ENCODE measurements at places on chromosomes 1 and 21.

- no peak for DNase-seq
These were observed 1047.3 kb downstream of the ADGRL2 start for GRCh38 chr1:82848043-82848442.

DNA sequence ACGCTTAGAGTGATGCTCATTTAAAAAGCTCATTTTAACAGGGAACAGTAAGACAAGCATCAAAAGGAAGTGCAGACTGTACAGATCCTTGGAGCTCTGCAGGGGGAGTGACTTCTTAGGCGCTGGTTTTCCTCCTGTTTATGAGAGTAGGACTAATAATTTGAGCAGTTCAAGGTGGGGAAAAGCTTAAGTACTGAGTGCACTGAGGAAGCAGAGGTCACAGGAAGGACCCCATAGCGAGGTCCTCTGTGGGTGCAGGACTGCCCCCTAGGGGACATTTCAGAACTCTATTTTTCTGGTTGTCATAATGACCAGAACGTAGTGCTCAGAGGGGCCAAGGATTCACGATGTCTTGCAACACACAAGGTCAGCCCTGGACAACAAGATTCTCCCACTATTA, 112.1 kb downstream of the HLCS start:
- no peak for DNase-seq

DNA sequence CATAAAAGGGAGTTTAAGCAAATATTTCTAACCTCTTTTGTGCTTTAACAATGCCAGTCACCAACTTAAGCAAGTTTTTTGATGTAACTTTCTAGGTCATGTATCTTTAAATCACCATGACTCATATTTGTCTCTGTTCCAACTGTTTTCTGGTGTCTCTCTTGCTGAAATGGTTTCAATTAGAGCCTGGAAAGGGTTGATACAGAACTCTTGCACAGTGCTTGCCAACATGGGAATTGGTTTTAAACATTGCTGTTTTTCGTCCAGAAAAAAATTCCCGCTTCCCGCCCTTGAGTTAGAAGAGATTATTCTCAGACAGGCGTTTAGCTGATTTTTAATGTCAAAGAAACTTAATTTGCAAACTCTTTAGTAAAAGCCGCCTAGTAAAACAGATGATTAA, 46.4 kb upstream of the SLC22A15 start:
- no peak for DNase-seq

DNA sequence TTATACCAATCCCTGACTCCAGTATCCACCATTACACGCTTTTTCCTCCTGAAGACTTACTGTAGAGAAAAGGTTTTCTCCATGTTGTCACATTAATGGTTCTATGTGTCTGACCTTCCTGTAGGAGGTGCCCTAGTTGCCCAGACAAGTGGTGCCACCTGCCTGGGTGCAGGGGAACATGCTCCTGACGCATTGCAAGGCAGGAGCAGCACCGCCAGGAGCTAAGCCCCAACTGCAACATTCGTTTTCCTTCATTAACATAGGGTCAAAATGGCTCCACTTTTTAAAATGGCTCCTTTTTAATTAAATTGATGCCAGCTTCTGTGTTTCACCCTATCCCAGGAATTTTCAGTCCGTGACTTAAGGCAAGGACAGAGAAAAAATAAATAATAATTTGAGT, 220.1 kb upstream of the SAMSN1 start:
- DNase-seq: no peak

GRCh38 chr1:92877792-92878191, 46.0 kb downstream of the RPL5 start:
- no peak for DNase-seq

DNA sequence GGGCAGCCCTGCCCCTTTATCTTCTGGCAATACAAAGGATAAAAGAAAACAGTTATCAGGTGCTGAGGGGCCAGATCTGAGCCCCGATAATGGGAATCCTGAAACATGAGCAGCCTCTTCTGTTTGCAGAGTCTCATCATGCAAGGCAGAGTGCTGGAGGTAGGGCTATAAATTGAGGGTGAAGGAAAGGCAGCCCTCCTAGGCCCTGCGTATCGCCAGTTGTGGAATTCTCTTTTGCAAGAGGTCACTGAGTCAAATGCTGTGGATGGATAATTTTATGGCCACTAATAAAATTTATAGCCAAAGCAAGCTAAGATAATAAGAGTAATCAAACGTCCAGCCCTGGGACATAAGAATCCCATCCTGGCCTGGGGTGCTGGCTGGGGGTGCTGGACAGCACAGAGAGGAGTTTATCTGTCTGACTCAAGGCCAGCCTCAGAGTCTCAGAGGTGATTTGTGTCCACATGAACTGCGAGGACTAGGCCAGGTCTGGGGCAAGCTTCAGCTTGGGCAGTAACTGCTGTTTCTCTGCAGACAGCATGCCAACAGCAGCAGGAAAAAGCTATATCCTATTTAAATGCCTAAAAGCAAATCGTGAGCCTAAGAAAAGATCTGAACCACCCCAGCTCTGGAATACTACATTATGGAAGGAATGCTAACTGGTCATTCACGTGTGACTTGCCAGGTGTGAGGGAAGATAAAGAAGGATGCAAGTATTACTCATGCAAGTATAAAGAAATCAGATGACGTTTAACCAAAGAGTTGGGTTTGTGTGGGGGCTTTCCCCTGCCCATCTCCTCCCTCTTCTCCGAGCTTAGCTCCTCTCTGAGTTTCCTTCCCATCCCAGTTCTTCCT, 254.8 kb downstream of the KIF26B start:
- DNase-seq: no peak

DNA sequence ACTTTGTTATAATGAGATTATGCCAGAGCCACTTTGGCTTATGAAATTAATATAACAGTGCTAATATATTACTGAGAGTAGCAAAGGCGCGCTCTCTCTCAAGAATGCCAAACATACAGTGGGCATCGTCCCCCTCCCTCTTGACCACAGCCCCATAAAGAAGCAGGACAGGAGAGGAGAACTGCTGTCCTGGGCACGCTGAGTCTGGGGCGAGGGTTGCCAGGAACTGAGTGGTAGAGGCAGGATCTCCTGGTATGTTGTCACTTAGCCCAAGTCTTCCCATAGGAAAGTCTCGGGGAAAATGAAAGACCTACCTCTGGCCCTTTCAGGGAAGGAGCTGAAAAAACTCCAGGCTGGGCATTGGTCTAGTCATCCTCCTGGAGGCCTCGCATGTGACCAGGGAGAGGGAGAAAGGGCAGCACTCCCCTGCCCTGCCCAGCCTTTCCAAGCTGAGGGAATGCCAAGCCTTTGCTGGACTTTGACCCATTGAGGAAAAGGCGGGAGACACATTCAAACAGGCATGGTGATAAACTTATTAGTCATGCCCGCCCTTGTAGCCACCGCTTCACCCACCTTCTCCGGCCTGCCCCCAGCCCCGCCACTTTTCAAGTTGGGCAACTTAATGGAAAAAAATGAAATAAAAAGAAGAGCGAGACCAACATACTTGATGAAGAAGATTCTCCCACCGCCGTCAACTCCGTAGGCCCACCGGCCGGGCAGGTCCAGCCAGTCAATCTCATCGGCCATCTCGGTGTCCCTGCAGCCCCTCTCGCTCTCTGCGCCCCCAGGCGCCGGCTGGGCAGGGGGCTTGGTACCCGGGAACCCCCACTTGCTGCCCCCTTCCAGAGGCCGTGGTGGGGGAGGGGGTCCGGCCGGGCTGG, 17.4 kb upstream of the PLEKHA6 start:
- no peak for DNase-seq

- DNase-seq: no peak
These were observed 382.3 kb upstream of the ADGRL4 start for GRCh38 chr1:79388694-79389361.

DNA sequence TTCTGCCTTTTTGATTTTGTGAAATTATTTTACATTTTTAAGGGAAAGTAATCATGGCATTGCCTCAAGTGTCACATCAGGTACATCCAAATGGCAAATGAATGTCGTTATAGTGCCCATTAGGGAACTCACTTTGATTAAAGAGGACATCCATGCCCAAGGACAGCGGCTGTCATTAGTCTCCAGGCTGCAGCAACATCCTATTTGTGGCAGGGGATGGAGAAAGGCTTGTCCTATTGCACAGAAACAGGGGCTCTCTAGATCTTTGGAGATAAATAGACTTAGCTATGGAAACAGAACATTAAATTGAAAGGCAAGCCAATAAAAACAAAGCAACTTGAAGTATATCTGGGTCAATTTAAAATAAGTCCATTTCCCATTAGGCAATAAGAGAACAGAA, 439.3 kb downstream of the NEGR1 start:
- no peak for DNase-seq

- no peak for DNase-seq
These were observed 281.7 kb upstream of the CXADR start for GRCh38 chr21:17231124-17231523.

DNA sequence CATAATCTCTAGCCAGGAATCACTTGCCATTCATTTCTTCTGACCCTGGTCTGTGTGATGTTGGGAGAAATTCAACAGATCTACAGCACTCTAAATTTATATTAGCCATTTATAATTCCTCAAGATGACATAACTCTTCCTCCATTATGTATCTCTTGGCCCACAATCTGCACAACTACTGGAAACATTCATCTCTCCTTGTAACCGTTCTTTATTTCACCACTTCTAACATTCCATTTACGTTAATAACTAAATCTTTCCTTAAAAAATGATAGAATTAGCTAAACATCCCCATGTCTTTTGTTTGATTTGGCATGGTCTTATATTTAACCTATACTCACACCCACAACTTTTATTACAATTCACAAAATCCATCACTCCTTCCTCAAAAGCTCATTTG, 166.0 kb downstream of the COL11A1 start:
- no peak for DNase-seq

DNA sequence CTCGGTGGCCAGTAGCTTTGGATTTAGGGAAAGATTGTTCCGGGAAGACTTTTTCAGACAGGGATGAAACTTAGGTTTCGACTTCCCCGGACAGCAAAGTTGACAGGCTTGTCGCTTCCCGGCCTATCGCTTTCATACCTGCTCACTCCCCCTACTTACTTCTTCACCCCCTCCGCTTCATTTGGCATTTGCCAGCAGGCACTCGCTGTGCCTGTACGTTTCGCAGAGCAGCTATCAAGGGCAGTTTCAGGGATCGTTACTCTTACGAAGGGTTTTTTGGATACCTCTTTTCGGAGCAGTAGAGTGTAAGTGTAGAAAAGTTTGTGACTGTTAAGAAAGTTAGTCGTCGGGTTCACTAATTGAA, 393 bp downstream of the BLZF1 start:
- no peak for DNase-seq

GRCh38 chr1:21942464-21942863, 5.4 kb upstream of the HSPG2 start:
- no peak for DNase-seq

DNA sequence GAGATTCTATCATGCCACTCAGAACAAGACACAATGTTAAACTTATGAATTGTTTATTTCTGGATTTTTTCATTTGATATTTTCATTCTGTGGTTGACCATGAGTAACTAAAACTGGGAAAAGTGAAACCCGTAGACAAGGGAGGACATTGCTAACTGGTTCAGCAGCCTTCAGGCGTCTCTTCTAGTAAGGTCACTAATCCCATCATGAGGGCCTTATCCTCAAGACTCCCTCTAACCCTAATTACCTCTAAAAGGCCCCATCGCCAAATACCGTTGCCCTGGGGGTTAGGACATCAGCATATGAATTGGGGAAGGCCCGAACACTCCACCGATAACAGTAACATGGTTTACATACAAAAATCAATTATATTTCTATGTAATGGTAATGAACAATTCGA, 247.6 kb downstream of the TM2D1 start:
- no peak for DNase-seq

GRCh38 chr1:40620586-40621210, 44.8 kb downstream of the RIMS3 start:
- no peak for DNase-seq

GRCh38 chr1:42669936-42670335, 11.7 kb downstream of the PPIH start:
- DNase-seq: no peak

GRCh38 chr1:39640861-39641260, 1.4 kb upstream of the HEYL start:
- no peak for DNase-seq

DNA sequence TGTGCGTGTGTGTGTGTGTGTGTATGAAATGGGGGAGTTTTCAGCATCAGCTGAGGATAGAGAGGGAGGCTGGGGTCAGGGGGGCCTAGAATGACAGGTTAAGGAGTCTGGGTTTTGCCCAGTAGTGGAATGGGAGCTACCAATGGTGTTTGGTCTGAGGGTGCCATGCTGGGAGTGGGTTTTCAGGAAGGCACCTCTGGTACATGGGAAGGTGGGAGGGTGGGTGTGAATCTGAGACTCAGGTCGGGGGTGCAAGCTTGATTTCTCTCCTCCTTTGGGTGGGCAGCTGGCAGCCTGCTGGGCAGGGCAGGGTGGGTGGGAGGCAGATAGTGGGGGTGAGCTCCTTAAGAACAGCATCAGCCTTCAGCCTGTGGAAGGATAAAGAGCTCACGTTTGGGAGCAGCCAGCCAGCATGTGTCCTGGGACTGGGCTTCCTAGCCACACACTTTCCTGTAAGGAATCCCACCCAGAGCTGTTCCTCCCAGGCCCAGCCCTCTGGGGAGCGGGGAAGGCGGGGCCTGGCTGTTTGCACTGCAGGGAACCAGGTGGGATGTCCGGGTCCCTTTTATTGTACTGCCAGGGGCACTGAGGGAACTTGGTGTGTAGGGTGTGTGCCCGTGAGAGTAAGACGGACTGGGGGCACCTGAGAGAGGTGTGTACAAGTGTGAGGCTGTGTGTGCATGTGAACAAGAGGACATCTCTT, 152.8 kb downstream of the FOXD2 start:
- no peak for DNase-seq

DNA sequence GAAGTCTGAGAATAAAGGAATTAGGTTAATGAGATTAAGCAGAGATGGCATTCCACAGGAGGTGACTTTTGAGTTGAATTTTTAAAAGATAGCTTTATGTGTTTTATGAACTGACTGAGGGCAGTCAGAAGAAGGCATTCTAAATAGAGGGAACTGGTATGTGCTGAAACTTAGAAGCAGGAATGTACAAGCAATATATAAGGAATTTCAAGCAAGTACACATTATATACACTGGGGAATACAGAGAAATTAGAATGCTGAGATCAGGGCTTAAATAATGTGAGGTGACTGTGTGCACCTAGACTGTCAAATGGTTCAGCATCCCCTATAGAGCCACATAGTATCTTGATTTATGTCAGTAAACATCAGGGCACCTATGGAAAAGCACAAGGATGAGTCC, 19.3 kb downstream of the WNT2B start:
- DNase-seq: no peak

DNA sequence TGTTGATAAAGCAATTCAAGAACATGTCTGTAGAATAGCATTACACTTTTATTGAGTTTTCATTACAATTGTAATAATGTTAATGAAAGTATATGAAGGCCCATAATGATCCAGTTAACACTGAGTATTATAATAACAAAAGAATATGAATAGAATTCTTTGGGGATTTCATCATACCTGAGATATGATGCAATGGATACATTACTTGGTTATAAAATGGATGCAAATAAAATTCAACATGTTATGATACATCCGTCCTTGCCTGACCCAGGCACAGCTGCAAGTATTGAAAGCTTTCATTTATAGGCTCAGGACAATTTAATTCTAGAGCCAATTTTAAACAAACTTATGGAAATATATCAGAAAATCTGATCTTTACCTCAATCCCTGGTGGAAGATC, 8.2 kb upstream of the KCNA3 start:
- DNase-seq: no peak

Data from NCI-H1436 treated with DMSO at 0.1 percent for 48 hours (cell line).